Cerebellum (tissue), 4 donors: ENCODE measurements at places on chromosomes 2 and 18.
A peak's percentile ranks its signal among the peaks of the same experiment; 100 is the strongest.

DNA sequence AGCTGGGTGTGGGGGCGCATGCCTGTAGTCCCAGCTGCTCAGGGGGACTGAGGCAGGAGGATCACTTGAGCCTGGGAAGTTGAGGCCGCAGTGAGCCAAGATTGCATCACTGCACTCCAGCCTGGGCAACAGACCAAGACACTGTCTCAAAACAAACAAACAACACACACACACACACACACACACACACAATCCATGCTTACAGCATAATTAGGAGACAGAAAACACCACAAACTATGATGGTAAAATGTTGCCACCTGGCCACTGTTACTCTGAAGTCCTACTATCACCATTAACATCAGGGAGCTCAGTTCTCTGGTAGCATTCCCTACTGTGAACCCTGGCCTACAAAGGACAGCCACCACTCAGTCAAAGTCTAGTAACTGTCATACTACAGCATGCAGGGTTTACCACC lies 18.3 kb downstream of the DNPEP start:
- DNase-seq = no peak

DNA sequence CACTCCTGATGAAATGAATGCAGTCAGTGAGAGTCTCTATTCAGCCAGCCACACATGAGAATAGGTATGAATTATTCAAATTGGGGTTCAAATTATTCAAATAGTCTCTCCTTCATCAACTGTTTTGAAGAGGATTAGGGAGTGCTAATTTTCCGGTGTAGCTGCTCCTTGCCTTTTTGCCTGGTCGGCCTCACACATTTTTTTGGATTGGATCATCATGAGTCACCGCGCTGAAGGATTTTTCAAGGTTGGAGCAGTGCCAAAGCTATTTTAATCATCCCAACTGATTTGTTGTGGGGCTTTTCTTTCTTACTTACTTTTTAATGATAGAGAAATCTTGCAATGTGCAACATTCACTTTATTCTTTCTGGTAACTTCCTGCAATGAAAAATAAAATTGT lies 2.4 kb upstream of the DTNA start:
- DNase-seq = peak; percentile 65

GRCh38 chr2:128062571-128062970 lies 28.4 kb upstream of the UGGT1 start:
- DNase-seq = peak; percentile 5

DNA sequence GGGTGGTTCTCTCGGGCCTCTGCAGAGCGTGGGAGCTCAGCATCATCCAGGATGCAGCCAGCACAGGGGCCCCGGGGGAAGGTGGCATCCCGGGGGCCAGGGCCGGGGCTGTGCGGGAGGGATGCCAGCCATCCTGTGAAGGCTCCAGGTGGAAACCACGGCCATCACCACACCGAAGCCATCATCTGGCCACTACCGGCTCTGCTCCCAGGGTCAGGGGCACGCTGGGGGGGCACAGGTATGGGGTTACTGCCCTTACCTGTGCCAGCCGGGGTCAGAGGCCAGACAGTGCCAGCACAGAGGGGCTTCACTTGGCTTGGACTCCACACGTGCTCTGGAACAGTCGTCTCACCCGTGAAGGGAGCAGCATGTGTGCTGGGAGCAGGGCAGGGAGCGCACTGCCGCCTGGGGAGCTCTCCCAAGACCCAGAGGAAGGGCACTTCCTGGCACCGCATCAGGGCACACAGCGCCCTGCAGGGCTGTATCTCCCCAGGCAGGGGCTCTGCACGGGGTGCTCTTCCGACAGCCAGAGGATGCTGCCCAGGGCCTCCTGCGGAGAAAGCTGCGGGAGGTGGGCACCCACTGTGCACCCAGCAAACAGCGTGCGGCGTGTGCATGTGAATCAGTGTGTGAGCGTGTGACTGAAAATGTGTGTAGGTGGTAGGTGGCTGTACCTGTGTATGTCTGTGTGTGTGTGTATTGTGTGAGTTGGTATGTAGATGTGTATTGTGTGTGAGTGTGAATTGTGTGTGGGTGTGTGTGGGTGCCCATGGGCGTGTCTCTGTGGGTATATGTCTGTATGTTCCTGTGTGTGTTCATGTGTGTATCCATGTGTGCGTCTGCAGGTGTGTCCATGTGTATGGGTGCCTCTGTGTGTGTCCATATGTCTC lies 75.0 kb downstream of the PTGR3 start:
- DNase-seq = no peak

DNA sequence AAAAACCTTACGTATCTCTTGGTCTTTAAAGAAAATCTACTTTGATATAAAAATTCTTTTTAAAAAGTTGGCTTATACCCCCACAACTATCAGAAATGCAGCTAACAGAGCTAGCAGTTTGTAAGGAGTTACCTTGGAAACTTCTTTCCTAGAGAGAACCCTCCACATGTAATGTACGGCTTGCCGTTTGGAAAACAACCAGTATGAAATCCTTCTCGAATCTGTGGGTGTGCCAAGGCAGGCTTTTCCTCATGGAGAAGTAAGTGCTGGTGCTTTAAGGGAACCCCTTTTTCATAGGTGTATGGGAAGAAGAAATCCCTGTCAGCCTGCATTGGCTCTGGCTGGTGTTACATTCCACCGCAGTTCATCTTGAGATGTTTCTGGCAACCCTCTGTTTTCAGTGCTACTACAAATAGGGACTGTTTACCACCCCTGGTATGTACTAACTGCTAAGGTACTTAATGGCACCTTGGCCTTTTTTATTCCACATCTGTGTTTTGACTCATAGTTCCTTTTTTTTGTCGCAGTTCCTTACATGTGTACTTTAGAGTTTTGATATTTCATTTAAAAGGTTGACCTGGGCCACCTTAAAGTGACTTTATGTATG lies 248.4 kb downstream of the FHOD3 start:
- no peak for DNase-seq

DNA sequence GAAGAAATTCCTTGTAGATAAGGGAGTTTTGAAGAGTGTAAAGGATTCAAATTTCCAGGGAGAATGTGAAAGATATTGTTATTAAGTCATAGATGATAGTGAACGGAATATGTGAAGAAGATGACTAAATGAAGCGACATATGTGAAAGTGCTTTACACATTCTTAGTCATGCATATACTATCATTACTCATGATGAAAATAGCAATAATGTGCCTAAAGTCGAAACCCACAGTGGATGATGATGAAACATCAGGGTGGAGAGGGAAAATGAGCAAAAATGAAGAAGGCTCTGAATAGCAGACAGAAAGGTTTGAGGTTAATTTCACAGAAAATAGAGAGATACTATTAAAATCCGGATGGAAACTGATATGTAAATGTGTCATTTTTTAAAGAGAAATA lies 1237.1 kb downstream of the LRP1B start:
- DNase-seq = no peak

GRCh38 chr2:144507441-144508171 lies 12.3 kb downstream of the ZEB2 start:
- DNase-seq = no peak

GRCh38 chr2:102801098-102801718 lies 39.4 kb downstream of the TMEM182 start:
- DNase-seq = no peak

DNA sequence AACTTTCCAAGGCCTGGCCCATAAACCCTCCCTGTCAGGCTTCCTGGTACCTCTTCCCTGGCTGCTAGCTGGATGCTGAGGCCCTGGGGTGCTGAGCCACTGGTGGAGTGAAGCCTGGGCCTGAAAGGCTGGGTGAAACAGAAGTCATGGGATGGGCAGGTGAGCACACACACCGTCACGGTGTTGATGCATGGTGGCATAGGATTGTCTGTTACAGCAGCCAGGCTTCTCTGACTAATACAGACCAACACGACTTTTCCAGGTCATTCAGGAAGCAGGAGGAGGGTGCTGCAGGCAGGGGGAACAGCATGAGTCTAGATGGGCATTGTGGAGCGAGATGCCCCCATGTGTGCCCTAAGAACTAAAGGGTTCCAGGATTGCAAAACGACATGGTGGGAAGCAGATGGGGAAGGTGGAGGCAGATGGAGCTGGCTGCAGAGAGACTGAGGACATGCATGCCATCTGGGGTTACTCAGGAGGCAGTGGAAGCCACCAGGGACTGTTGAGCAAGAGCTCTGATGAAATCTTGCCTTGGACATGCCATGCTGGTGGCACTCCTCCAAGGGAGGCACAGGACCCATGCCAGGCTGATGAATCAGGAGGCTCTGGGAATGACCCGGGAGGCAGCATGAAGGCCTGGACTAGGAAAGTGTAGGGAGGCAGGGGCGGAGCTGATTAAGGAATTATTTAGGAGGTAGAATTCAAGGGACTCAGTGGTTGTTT lies 480.9 kb downstream of the TSN start:
- peak; percentile 24 for DNase-seq

GRCh38 chr18:75167759-75168618 lies 41.0 kb downstream of the PTGR3 start:
- DNase-seq = no peak

- DNase-seq = no peak
Observed at GRCh38 chr2:210541290-210541902, 15.0 kb upstream of the CPS1 start.

GRCh38 chr2:106956416-106956815 lies 70.4 kb upstream of the ST6GAL2 start:
- DNase-seq = peak; percentile 24

DNA sequence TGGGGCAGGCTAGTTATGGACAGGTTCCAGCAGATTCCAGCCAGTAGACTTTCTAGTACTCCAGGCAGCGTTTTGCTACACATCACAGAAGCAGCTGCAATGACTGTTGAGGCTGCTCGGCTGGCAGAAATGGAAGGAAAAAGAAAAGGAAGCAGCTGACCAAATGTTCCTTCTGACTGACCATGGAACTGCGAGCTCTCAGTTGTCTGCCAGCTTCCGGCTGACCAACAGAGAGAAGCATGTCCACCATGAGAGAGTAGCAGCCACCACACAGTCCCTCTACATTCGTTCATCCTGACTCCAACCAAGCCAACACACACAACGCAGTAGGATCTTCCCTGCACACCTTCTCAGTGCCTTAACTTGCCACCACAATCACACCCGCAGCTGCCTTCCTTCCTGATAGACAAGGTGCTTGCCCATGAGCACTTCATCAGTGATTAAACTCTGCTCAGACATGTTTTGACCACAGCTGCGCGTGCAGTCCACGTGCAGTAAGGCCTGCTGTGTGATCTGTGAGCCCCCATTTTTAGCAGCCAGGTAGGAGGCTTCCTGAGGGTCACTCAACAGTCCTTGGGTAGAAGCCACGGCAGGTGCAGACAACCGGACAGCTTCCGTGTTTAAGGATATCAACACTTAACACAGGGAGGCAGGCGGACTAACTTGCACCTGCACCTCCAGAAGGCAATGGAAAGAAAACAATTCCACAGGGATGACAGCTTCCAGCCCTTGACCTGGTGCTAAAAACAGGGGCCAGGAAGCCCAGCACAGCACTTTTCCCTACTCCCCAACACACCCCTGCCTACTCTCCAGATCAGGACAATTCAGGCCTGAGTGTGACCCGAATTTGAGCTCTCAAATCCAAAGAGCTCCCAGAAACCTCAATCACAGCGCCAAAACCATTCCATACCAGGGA lies 996 bp downstream of the TGFBRAP1 start:
- DNase-seq = peak; percentile 28

GRCh38 chr18:9825571-9826073 lies 60.2 kb upstream of the TXNDC2 start:
- DNase-seq = no peak

GRCh38 chr2:29114946-29115609 lies at the start of gene CLIP4:
TSS of gene CLIP4 (plus strand) at chr2:29115415. CDS start at chr2:29121389, 5,974 bp downstream.
- DNase-seq = peak; percentile 86

DNA sequence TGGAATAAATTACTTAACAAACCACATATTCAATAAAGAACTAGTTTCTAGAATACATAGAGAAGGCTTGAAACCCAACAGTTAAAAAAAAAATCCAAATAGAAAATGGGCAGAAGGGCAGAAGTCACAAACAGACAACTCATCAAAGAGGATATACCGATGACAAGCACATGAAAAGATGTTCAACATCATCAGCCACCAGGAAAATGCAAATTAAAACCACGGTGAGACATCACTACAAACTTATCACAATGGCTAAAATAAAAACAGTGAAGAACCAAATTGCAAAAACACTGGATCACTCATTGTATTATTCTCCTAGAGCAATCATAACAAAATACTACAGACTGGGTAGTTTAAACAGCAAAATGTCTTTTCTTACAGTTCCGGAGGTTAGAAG lies 14.5 kb downstream of the SESTD1 start:
- DNase-seq = no peak

DNA sequence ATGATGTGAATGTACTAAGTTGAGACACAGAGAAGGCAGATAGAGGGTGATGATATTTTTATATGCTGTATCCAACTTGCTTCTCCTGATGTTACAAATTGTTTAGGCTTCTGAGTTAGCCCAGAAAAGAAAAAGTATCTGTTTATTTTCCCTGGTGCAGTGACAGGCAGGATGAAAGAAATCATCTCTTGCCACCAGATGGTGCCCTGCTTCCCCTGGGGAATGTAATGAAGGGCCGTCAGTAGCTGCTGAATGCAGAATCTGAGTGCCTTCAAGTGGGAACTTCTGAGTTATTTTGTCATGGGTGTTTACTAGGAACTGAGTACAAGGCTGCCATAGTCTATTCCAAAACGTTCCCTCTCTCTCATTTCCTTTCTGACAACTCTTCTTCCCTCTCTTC lies 525.6 kb downstream of the MBD2 start:
- DNase-seq = peak; percentile 0

GRCh38 chr2:126950504-126950903 lies 51.8 kb downstream of the TEX51 start:
- DNase-seq = no peak

DNA sequence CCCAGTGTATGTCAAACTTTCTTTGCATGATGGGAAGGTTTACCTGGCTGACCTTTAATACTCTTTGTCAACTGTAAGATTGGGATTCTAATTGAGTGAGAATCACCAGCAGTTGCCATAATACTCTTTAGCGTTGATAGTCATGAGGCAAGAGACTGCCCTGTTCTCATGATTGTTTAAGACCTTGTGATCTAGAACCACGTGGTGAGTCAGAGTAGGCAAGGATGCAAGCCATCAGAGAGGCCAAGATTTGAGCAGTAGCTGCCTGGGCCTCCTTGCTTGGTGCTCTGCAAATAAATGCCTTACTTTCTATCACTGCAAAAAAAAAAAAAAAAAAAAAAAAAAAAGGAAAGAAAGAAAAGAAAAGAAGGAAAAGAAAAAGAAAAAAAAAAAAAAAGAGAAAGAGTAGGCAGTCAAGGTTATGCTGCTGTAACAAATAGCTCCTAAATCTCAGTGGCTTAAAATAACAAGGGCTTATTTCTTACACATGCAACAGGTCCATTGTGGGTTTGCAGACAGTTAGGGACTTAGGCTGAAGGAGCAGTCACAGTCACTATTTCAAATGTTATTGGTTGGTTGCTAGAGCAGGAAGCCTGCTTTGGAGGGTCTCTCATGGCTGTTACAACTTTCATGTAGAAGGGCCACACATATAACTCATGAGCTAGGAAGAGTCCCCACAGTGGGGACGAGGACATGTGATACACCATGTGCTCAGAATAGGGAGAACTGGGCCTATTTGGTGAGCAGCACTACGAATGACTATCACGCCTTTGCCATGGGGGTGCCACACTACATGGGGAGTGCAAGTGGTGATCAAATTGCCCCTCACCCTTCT lies 21.7 kb downstream of the IL1R2 start:
- DNase-seq = no peak
